ENCODE measurements at places on chromosomes 4 and X.
A peak's percentile ranks its signal among the peaks of the same experiment; 100 is the strongest.

DNA sequence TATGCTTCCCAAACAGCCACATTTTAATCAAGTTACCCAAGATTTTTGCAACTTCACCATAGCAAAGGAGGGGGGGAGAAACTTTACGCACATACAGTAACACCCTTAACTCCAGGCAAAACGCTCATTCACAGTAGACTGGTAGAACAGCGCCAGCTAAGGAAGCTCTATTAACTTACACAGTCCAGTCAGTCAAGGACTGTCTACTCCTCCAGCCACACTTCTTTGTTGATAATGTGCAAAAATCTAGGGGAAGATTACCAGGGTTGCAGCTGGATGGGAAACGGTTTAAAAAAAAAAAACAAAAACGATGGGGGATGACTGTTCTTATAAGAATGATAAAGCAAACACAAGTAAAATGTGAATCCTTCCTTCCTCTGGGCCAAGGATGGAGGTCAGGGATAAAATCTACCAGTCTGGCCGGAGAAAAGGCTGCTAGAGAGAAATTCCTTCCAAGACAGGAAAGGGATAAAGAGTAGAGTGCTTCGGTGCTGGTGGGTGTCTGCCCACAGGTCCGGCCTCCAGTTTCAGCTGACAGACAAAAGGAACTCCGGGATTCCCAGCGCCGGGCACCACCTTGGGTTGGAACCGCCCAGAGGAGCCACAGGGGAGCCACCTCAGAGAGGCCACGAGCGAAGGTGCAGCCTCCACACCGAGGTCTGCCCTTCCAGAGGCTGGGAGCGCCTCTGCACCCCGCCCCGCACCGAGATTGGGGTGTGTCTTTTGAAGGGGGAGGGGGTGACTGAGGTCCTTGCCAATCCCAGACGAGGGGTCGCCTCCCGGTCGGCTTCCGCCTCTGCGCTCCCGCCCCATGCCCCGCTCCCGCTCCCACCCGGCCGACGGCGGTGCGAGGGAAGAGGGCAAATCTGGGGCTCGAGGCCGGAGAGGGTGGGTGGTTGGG, 811 bp downstream of the ANKRD50 start:
- peak; percentile 89 for DNase-seq

DNA sequence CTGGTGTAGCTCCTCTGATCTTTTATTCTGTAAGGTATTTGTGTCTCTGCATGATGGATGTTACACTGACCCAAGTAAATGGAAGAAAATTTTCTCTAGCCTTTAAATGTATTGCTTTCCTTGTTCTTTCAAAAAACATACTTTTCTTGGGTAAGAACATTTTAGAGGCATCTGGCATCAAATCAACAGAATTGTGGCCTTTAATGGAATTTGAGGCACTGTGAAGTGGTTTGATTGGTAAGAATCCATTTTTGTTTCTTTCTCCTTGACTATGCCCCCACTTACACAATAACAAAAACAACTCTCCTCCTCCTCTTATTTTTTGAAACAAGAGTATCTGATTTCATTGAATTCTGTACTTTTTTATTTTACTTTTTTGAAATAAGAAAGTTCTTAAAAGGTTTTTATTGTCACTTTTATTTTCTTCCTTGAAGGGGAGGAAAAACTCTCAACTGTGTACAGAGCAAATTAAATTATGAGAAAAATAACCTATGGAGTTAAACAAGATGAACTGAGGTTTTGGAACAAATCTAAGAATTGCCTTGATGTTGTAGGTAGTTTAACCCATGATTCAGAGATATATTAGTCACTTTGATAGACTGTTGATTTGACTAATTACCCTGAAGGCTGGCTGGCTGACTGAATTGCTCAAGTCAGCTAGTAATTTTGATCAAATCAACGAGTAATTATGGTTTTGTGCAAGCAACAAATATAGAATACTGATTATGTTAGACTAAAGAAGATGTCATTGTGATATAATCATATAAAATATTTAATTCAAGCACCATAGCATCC, 146.4 kb downstream of the FHIP1A start:
- no peak for DNase-seq

- DNase-seq, result no peak
Measured at GRCh38 chr4:103904123-103904522, 184.3 kb upstream of the TACR3 start.

GRCh38 chrX:138763761-138764160, 52.2 kb upstream of the FGF13 start:
- DNase-seq, result no peak

All from eye (tissue), 1 donor.